Activated CD4-positive, alpha-beta T cell treated with anti-CD3 and anti-CD28 coated beads for 36 hours (primary cell): ENCODE measurements at places on chromosomes 1 and 21. TPM values are rescaled to one million over a fixed set of nuclear protein-coding genes. Genes with fewer than 3 reads are reported as not detected.

The ALPL gene
- total RNA-seq, result not detected

The TRMT1L gene
- 33.7 TPM for total RNA-seq

The SYT6 gene
- not detected for total RNA-seq

The NKAIN1 gene
- total RNA-seq, result not detected

The OVAAL gene
- total RNA-seq, result not detected

The KCNH1 gene
- total RNA-seq, result not detected

The EFNA1 gene
- 0.82 TPM for total RNA-seq

The TCEA3 gene
- total RNA-seq, result 5.5 TPM

The RIPPLY3 gene
- total RNA-seq, result 0.16 TPM

The FNDC5 gene
- total RNA-seq, result not detected

The RNU1-4 gene
- total RNA-seq, result 2,291 TPM

The GSTM5 gene
- total RNA-seq, result 0.54 TPM

The FCMR gene
- 49.3 TPM for total RNA-seq

The ARTN gene
- 0.48 TPM for total RNA-seq

The MFSD2A gene
- total RNA-seq, result 12.8 TPM

The POMGNT1 gene
- 36.5 TPM for total RNA-seq

The CFAP74 gene
- total RNA-seq, result 0.25 TPM

The SLC9C2 gene
- total RNA-seq, result not detected

The TMEM167B gene
- total RNA-seq, result 28.4 TPM

The ASB17 gene
- total RNA-seq, result not detected

The PLA2G2D gene
- total RNA-seq, result not detected

The ERG gene
- 0.07 TPM for total RNA-seq
